ENCODE measurements at places on chromosomes 3 and 15.

- DNase-seq = no peak
Measured at GRCh38 chr15:67110958-67111864, 45.8 kb downstream of the SMAD3 start.

- no peak for DNase-seq
Measured at GRCh38 chr15:67785431-67785830, 39.9 kb upstream of the SKOR1 start.

GRCh38 chr3:160061525-160061924, 72.9 kb downstream of the IL12A start:
- no peak for DNase-seq

DNA sequence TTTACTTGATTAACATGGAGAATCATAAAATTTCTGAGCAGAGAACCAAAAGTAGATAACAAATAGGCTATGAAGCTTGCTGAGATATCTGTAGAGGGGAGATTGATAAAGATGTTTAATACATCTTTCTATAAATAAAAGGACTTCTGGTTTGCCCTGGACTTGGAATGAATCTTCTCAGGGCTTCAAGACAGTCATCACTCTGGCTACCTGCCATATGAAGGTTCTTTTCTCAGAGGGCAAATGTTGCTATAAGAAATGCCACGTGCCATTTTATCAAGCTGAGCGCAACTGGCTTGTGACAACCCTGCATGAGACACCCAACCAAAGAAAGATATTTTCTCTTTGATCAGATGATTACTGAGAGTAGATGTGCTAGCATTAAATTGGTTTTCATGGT, 192.5 kb downstream of the WNT5A start:
- DNase-seq = no peak

GRCh38 chr3:34758630-34759261, 880.6 kb upstream of the ARPP21 start:
- no peak for DNase-seq

DNA sequence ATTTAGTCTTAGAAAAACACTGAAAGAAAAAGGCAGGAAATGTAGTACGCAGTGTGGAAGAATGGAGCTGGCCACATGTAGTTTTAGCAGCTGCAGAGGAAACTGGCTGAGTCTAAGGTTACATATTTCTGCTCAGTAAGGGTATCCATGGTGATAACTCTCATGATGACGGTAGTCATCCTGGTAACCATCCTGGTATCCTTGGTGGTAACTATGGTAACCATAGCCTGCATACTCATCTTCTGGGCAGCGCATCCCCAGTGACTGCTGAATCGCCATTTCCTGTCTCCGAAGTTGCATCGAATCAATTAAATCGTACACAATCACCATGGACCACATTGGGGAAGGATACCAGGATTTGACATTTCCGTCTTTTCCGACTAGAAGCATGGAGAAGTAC, 35.7 kb downstream of the CCDC80 start:
- DNase-seq = no peak

DNA sequence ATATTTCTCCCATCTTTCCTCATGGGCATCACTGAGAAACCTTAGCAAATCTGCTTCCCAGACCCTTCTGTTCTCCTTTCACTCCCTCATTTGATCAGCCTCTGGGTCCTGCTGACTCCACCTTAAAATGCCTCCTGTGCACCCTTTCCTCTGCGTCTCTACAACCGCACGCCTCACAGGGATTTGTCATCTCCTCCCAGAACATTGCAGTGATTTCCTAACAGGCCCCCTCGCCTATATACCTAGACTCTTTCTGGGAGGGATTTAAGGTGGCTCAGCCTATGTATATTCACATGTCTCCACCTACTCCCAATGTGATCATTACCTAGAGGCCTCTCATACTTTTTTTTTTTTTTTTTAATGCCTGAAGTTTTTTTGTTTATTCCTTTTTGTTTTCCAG, 69.2 kb downstream of the LIPC start:
- DNase-seq = no peak

GRCh38 chr15:50884540-50884939, 23.9 kb upstream of the AP4E1 start:
- no peak for DNase-seq

DNA sequence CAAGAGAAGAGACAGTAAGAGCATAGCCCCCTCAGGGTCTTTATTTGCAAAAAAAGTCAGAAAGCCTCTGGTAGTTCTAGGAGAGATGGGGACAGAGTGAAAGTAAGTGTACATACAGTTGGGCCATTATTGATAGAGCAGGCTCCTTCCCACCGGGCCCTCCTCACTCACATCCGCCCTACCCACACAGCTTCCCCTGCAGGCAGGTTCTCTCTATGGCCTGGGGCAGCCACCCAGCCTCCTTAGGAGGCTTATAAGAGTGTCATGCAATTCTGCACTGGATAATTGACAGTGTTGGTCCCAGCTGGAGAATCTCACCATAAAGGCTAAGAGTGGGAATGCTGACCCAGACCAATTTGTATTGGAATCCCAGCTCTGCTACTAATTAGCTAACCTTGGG, 49.5 kb downstream of the SLC30A4 start:
- DNase-seq = no peak

DNA sequence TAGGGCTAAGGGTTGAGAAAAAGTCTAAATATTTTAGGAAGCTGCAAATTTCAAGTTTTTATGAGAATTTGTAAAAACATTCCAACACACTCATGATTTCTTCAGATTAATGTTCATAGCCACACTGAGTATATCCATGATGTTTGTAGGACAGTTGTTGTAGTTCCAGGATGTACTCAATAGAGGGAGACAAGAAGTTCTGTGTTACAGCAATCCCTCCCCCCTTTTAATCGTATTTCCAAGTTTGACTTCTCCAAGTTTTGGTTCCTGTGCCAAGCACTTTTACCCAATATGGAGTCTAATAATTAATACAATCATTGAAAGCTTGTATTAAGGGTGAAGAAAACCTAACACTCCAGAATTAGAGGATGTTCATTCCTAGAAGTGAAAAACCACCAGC, 143.4 kb downstream of the FEZF2 start:
- no peak for DNase-seq

- DNase-seq = no peak
Measured at GRCh38 chr3:54784021-54784420, 143.8 kb downstream of the LRTM1 start.

DNA sequence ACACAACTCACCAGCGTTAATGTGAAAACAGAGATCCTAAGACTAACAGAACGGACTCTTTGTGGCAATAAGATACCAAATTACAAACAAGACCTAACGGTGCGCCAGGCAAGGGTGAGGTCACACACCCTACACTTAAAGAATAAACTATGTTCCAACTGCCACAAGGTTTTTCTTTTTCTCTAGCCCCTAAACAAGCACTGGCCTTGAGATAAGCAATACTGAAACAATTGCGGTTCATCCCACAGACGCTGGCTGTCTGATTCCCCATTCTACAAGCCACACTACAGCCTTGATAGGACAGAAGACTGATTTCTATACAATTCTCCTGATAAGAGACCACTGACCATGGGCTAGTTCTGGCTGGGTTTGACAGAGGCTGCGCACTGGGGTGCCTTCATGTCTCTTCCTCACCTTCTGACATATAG, 20.5 kb upstream of the LIMD1 start:
- DNase-seq = no peak

DNA sequence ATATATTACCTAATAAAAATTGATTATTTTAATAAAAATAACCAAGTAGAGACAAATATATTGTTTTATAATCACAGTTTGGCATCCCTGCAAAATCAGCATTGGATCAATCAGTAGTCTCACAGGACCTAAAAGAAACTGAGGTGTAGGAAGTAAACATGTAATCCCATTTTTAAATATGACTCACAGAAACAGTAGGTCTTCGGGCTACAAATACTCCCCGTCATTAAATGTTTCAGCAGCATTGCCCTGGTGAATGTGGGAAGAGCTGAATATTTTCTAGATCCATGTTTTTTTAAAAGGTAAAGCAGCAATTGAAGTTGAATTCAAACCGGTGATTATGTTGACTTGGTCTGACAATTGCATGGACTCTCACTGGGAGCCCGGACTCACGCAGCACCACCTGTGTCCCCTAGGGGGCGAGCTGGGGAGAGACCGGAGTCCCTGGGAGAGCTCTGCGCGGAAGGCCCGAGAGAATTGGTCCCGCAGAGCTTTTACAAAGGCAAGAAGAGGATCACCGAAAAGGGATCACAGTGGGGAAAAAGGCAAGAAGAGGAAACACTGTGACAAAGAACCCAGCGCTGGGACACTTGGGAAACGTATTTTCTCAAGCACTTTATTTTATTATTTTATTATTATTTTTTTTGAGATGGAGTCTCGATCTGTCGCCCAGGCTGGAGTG, 17.2 kb upstream of the USP3 start:
- DNase-seq = peak; percentile 89

- DNase-seq = no peak
Measured at GRCh38 chr15:42612367-42612912, 37.0 kb downstream of the STARD9 start.

- no peak for DNase-seq
Measured at GRCh38 chr3:125110016-125110875, 54.4 kb upstream of the HEG1 start.

DNA sequence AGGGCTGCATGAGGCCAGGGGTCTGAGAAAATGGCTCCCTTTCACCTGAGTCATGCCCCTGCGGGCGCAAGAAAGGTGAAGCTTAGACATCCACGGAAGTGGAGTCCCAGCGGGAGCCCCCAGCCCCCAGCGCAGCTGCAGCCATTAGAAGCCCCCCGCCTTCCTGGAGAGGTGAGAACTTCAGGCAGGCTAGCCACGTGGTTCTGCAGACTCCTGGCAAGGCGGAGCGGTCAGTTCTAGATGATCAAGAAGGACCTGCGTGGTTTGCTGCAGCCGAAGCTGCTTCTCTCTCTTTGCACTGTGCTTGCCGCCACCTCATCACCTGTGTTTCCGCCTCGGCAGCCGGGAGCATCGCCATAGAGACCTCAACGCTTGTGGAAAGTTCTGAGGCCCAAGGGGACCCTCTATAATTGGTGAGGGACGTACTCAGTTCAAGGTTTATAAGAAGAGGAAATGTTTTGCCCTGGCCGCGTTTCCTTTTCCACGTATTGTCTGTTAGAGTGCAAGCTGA, 15.8 kb upstream of the KCNMB3 start:
- no peak for DNase-seq

DNA sequence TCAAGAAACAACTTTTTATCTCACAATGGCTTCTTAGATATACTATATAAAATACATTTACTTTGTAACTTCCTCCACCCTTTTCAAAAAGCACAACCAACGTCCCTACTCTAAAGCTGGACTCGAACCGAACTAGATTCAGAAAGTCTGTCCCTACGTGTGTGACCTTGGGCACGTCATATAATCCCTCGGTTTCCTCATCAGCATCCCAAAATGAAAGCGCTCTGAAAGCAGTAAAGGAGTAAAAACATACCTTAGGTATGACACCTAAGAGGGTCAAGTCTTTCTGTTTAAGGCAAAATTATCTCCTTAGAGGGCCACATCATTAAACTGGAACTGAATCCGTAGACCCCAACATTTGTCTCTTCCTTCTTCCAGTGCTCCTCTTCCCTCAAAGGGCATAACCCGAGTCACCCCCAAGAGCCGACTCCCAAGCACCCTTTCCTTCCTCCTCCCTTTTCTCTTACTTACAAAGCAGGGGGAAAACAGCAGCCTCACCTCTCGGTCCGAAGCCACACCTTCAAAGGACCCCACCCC, 663 bp downstream of the PDCD10 start:
- no peak for DNase-seq

DNA sequence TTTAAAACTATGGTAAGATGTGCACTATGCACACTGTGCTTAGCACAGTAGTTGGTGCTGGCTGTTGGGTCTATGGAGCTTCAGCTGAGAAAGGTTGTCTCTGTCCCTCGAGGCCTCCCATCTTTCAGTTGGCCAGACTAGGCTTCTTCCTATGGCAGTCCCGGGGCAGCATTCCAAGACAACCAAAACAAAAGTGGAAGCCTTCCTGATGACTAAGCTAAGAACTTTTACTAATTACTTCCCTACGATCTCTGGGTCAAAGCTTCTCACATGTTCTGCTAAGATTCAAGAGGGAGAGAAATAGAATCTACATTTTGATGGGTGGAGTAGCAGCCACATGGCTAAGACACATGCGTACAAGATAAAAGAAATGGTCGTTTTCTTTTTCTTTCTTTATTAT, 342.8 kb downstream of the TUSC7 start:
- no peak for DNase-seq

DNA sequence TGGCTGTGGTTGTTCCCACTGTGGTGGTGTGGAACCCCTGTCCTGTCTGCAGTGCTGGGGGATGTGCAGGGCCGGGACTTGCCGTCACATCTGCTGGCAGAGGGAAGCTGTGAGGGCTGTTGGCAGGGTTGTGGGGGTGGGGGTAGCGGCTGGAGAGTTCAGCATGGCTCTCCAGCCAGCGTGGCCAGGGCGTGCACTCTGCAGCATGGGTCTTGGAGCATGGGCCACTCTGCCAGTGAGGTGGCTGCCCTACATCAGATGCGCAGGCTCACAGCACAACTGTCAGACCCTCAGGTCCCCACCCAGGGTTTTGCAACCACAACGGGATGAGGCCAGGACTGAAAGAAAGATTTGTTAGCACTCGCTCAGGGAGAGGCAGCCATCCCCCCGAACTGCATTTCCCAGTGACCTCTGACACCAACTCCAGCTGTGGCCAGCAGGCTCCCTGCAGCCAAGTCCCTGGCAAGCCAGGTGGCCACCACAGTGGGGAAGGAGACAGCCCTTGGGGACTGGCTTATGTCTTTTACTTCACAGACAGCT, 237.7 kb upstream of the LYSMD4 start:
- DNase-seq = no peak

DNA sequence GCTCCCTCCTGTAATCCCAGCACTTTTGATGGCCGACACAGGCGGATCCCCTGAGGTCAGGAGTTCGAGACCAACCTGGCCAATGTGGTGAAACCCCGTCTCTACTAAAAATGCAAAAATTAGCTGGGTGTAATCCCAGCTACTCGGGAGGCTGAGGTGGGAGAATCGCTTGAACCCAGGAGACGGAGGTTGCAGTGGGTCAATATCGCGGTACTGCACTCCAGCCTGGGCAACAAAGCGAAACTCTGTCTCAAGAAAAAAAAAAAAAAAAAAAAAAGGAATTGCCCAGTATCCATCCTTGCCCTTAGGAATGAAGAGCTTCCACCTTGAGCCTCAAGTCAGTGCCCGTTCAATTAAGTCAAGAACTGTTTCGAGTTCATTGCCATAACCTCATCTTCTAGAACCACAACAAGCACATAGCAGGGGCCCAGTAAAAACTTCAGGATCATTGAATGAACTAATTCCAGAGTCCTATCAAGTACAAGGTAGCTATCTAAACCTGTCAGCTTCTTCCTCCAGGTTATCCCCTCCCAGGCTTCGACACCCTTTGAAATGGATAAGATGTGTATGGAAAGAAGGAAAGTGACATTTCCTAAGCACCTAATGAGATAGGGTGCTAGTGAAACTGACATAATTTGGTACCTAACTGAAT, 826 bp downstream of the DBR1 start:
- no peak for DNase-seq

DNA sequence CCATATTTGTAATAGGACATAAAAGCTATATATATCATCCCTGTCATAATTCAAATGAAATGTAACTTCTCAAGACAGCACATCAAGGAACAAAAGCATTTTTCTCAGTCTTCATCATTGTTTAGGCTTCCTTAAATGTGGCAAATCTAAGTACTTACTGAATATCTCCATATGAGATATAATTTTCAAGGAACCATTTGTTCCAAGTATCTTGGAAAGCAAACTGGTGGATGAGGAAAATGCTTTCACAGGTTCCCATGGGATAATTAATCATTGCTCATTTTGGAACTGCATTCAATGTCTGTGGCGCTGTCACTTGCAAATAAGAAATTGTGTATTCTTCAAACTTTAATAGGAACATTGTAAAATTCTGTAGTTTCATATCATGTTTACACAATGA, 52.6 kb upstream of the ZNF385D start:
- DNase-seq = no peak

- no peak for DNase-seq
Measured at GRCh38 chr15:100879464-100880138, at the start of gene ALDH1A3. Gene ALDH1A3 (plus strand): TSS chr15:100879831. CDS start chr15:100879908, 77 bp downstream.
